Renal pelvis (tissue), 12 donors: ENCODE measurements at places on chromosomes 7 and 10.

DNA sequence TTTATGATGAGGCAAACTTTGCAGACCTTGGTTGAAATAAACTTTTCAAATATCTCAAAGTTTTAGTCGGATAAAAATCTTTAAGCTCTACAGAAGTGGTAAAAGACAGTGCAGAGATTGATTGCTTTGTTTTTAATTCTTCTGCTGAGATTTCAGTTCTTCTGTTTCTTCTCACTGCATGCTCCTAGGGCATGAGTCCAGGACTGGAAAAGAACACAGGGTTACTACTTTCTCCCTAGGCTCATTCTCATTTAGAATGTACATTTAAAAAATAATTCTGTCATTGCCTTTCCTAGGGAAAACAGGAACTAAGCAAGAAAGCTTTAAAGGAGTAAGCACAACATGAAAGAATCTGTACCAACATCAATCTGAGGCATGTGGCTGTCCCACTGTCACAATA lies 256.7 kb upstream of the DGKB start:
- DNase-seq, result no peak

- DNase-seq, result no peak
Observed at GRCh38 chr7:116757283-116757682, 85.3 kb downstream of the MET start.

- DNase-seq, result no peak
Observed at GRCh38 chr10:107548301-107548700, 383.8 kb upstream of the SORCS1 start.

GRCh38 chr10:80459047-80459865 lies 5.1 kb downstream of the TSPAN14 start:
- no peak for DNase-seq

- DNase-seq, result no peak
Observed at GRCh38 chr7:26898891-26899290, 34.5 kb upstream of the SKAP2 start.
